ENCODE measurements at places on chromosomes 6 and 20.

DNA sequence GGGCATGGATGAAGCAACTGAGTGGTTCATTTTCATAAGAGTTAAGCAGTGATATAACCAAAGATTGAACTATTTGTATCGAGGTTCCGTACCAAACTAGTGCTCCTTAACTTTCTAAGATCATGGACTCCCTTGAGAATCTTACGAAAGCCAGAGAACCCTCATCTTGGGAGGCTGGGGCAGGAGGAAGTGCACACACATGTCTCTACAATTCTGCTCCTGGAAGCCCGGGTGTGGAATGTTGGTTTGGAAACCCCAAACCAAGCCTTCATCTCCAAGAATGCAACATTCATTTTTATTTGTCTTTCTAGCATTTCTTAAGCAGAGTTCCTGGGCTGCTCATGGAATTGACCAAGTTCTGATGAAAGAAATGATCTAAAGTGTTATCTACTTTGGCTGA lies 250.5 kb upstream of the PRND start:
- DNase-seq: no peak

DNA sequence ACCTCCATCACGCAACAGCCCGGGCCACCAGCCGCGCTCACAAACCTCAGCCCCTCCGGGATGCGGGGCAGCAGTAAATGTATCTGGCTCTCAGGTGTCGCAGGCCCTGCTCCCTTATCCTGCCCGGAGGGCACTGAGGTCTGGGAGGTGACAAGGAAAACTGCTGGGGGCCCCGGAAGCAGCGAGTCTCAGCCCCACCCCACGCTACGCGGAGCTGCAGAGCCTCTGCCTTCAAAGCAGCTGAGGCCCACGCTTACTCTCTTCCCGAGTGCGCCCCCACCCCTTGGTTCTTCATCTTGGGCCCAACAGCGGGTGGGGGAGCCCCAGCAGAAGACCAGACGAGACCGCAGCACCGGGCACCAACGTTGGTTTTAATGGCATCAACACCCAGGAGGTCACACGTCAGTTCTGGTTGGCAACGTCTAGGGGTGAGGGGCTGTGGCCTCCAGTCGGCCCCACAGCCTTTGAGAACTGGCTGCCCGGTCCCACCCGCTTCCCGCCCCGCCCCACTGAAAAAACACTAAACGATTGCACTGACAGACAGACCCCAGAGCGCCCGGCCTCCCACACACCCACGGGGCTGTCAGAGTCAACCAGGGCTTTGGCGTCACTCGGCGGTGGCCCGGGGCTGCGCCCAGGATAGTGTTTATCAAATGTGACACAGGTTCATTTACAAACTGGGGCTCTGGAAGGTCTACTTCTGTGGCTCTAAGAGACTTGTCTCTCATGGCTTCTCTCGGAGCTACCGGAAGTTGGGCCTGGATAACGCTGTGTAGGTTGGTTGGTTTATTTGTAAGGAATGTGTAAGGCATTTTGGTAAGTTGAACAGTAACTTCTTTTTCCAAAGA lies 43.7 kb downstream of the DSTN start:
- no peak for DNase-seq

- no peak for DNase-seq
Measured at GRCh38 chr6:132400883-132401617, at the start of gene MOXD1. Gene MOXD1 (minus strand): TSS chr6:132401475. CDS start chr6:132401426, 49 bp downstream.

GRCh38 chr6:140380427-140381218 lies 1006.2 kb upstream of the CITED2 start:
- DNase-seq: no peak

DNA sequence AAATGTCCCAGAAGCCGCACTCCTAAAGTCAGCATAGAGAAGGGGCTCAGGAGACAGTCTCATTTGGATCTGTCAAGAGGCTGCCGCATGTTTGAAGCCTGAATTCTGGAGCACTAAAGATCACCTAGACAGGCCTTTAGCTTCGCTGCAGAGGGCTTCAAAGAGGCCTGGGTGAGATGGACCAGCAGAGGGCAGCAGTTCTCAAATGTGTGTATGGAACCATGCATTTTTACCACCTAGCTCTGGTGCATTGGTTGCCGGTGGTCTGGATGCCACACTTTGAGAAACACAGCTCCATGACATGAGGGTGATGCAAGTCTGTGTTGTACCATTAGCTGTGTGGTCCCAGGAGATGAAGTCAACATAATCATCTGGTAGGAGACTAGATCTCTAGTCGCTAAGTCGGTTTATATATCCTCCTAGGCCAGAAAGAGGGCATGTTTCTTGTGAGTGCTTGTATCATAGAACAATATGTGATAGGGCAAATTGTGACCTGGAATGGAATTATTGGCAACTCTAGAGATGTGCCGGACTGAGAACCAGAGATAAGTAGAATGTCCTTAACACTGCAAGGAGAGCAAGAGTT lies 64.8 kb downstream of the KIAA0319 start:
- peak; percentile 37 for DNase-seq

- no peak for DNase-seq
Measured at GRCh38 chr6:136149311-136149710, 100.8 kb downstream of the MTFR2 start.

DNA sequence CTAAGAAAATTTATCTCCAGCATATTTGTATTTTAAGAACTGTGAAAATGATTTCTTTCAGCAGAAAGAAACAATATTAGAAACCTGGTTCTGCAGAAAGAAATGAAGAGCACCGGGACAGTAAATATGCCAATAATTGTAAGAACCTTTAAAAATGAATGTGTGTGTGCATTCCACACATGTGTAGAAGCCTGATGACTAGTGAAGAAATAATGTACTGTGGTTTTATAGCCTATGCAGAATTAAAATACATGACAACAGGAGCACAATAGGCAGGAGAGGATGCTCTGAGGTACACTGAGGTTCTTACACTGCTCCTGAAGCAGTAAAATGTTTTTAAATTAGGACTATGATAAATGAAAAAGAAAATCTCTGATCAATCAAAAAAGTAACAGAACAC lies 48.9 kb downstream of the SNX14 start:
- DNase-seq: no peak

DNA sequence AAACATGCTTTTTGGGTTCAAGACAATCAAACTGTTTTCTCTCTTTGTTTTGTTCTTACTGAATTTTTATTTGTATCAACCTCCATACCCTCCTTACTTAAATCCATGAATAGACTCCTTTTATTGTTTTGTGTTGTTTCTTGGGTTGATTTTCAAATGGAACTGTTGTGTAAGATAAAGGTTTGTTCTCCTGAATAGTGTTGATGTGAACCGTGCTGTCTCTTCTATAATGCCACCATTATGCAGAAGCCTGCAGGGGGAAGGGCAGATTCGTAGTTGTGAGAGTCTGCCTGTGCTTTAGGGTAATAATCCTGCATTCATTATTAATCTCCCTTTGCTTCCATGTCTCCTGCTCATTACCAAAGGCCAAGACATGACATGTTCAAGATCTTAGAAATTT lies 105.9 kb downstream of the CDKAL1 start:
- no peak for DNase-seq

GRCh38 chr6:83092756-83093399 lies 25.4 kb downstream of the DOP1A start:
- DNase-seq: no peak

DNA sequence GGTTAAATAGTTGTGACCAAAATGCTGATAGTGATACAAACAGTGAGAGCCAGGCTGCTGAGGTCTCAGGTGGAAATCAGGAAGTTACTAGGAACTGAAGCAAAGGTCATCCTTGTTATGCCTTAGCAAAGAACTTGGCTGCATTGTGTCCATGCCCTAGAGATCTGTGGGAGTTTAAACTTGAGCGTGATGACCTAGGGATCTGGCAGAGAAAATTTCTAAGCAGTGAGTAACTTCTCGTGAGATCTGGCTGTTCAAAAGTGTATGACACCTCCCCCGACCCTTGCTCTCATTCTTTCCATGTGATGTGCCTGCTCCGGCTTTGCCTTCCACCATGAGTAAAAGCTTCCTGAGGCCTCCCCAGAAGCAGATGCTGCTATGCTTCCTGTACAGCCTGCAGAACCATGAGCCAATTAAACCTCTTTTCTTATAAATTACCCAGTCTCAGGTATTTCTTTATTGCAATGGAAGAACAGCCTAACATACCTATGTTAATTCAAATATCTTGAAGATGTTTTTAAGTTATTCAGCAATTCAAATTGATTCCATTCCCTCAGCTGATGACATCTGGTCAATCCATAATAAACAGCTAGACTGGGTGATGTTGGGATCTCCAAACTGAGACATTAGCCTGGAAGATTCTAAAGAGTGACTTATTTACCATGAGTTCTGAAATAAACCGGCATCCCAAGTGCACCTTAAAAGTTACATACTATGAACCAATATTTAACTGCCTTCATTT lies 33.8 kb downstream of the KIF16B start:
- DNase-seq: no peak

- DNase-seq: no peak
Measured at GRCh38 chr6:80974579-80974978, 777.9 kb downstream of the TENT5A start.

GRCh38 chr6:149961728-149962425 lies 1.9 kb upstream of the ULBP1 start:
- DNase-seq: no peak

GRCh38 chr6:127277878-127278843 lies 11.5 kb downstream of the RNF146 start:
- DNase-seq: no peak

- no peak for DNase-seq
Measured at GRCh38 chr6:53741034-53741823, 53.6 kb upstream of the LRRC1 start.

Data from stimulated activated CD8-positive, alpha-beta memory T cell treated with anti-CD3 and anti-CD28 coated beads, Interleukin-7, amount 100 ng/mL, for 48 hours (primary cell).